ENCODE measurements at places on chromosomes 1 and 21.

GRCh38 chr21:28111151-28111619 lies 881.5 kb downstream of the LTN1 start:
- H3K27ac ChIP-seq: no peak overlapping the region
- DNase-seq: peak; percentile 29
- no peak overlapping the region for H3K4me3 ChIP-seq
- no peaks in the 10 kb centered on the region for H3K27me3 ChIP-seq
- no peaks in the 10 kb centered on the region for H3K36me3 ChIP-seq

- H3K4me1 ChIP-seq: no peaks in the 10 kb centered on the region
- H3K4me3 ChIP-seq: no peak overlapping the region
- H3K27me3 ChIP-seq: no peaks in the 10 kb centered on the region
- no peak for DNase-seq
Measured at GRCh38 chr1:53614231-53615021, 124.5 kb downstream of the GLIS1 start.

- H3K4me3 ChIP-seq: no peak overlapping the region
- no peak for DNase-seq
- H3K27ac ChIP-seq: no peak overlapping the region
- H3K27me3 ChIP-seq: no peaks in the 10 kb centered on the region
- no peaks in the 10 kb centered on the region for H3K36me3 ChIP-seq
Measured at GRCh38 chr1:227320476-227320875, 2.2 kb upstream of the CDC42BPA start.

GRCh38 chr1:235714205-235714897 lies 64.8 kb upstream of the GNG4 start:
- H3K27me3 ChIP-seq: no peaks in the 10 kb centered on the region
- H3K4me3 ChIP-seq: no peak overlapping the region
- no peak for DNase-seq
- H3K27ac ChIP-seq: no peak overlapping the region
- H3K4me1 ChIP-seq: no peaks in the 10 kb centered on the region

- no peaks in the 10 kb centered on the region for H3K36me3 ChIP-seq
- H3K27me3 ChIP-seq: no peaks in the 10 kb centered on the region
- no peak overlapping the region for H3K4me3 ChIP-seq
- no peak overlapping the region for H3K27ac ChIP-seq
- no peaks in the 10 kb centered on the region for H3K4me1 ChIP-seq
Measured at GRCh38 chr1:150985179-150985825, 3.2 kb downstream of the ANXA9 start.

Measured in tibial nerve (tissue), 4 donors.